ENCODE measurements at places on chromosomes 11 and 22.

DNA sequence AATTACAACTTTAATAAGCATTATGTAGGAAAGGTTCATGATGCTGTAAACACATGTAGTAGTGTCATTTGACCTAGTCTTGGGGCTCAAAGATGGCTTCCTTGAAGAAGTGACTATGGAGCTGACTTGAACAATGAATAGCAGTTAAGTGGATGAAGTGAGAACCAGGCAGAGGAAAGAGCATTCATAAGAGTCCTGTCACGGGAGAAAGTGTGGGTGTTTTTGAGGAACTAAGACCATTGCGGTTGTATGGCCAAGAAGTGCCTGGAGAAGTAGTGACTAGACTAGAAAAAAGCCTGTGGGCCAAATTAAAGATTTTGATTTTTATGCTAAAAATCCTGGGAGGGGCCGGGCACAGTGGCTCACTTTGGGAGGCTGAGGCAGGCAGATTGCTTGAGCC, 7.2 kb upstream of the IL18BP start:
- DNase-seq: no peak

DNA sequence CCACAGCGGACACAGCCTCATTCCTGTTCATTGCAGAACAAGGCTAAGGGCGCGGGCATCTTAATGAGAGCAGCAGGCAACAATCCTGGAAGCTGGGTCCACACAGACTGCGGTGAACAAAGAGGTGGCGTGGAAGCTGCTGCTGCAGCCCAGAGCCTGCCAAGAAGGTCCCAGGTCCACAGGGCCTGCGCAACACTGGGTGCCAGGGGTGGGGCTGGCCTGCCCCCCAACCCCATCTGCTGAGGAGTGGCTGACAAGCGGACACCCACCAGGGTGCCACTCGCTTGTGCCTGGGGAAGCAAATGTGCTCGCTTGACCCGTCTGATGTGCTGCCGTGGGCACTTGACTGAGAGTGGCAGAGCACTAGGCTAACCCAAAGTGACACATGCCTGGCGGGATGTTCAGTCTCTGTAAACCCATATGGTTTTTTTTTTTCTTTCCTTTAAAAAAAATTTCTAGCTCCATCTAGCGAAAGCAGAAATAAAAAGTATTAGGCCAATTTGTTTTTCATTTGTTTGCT, 83.2 kb upstream of the PITPNB start:
- no peak for DNase-seq

GRCh38 chr22:36201630-36202319, at the start of gene APOL4:
TSS of gene APOL4 (minus strand) at chr22:36201809. CDS start at chr22:36201734, 75 bp downstream.
- no peak for DNase-seq

DNA sequence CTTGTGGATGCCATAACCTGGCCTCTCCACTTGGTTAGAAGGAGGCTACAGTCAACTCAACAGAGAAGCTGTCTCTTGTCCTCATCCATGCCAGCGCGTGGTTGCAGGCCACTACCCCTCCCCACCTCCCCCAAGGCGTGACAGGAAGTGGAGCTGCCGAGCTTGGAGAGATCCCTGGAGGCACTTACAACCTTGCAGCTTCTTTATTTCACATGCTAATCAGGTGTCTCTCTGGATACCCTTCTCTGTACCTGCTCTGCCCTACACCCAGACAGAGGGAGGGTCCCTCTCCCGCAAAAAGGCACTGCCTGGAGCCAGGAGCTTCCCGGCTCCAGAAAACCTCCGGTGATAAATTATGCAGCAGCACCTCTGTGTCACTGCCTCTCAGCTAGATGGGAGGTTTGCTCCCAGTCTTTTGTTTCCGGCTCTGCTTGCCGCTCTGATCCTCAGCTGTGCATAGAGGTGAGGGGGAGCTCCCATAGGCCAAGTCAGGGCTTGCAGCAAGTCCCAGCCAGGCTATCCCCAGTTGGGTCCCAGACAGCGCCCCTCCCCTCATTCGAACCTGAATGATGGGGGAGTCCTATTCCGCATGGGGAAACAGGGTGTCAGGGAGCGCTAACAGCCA, 5.7 kb downstream of the LRP4 start:
- no peak for DNase-seq

GRCh38 chr11:131692151-131692550, 321.7 kb downstream of the NTM start:
- no peak for DNase-seq

GRCh38 chr11:119816660-119817059, 87.7 kb upstream of the NECTIN1 start:
- DNase-seq: no peak

- no peak for DNase-seq
These were observed 72.8 kb downstream of the TBC1D22A start for GRCh38 chr22:46835288-46835687.

DNA sequence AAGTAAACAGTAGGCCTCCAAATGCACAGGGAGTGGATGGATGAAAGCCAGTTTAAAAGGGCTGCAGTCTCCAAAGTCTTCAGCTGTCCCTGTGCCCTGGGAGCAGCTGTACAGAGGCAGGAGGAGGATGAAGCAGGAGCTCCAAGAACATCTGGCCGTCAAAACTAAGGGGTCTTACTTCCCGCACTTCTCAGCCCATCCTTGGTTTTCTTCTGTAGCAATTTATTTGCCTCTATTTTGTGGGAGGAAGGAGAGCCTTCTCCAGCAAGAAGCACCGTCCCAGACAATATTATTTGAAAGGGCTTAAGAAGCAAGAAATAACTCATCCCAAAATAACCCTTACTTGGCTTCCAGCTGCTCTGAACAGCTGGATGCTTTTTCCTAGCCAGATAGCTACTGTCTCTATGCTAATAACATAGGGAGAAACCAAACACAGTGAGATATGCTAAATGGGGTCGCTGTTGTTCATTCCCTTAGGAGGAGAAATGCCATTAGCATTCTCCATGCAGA, 133.2 kb downstream of the SPATA19 start:
- DNase-seq: no peak

DNA sequence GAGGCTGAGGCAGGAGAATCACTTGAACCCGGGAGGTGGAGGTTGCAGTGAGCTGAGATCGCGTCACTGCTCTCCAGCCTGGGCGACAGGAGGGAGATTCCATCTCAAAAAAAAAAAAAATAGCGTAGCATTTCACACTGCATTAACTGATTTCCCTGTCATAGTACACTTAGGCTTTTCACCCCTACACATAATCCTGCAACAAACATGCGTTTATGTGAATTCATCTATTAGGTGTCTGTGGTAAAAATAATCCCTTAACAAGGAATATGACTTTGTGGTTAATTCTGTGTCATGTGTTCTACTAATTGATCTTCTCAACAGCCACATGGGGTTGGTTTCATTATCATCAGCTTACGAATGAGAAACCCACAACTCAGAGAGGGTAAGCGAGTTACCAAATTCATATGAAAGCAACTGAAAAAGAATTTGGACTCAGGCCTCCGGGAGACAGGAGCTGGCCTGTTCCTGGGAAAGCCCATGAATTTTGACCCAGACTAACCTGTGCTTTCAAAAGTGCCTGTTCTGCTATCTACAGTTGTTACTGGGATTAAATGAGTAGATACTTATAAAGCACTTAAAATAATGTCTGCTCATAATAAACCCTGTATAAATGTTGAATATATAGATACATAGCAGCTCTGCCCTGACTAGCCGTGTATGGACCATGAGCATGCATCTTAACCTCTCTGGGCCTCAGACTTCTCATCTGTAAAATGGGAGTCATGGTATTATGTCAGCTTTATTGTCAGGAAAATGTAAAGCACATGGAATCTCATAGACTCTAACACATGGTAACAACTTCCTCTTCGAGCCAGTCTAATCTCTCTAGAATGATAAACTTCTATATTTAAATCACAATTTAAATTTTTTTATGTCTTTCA, 36.6 kb downstream of the KCNJ1 start:
- DNase-seq: no peak

DNA sequence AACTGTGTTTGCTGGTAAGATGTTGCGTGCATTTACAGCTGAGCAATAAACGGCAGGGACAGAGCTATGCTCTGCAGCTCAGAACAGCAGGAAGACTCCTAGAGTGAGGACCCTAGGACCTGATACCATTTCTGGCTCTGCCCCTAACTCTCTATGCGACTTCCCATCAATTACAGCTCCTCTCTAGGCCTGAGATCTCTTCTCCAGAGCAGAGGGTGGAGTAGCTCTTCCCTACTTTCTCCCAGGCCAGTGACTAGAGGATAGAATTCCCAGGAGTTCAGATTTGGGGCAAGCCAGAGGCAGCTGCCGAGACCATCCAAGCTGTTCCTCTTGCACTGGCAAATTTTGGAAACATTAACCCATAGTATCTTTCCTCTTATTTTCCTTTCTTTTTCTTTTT, 12.8 kb upstream of the SCGB1A1 start:
- no peak for DNase-seq

DNA sequence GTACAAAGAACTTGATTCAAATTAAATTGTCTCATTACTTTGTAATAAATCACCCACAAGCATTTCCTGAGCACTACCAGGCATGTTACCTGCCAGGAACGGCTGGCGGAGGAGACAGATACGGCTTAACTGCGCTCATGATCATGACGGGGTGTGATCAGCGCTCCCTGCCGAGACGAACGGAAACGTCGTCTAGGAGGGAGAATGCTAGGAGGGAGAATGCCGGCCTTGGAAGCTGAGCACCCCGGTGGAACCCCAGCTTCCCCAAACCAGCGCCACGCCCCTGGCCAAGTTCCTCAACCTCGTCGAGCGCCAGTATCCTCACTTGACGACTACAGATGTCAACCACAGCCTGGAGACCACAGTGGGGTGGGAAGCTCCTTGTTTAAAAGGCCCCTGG, 272.8 kb downstream of the CTTN start:
- DNase-seq: no peak

GRCh38 chr11:27183672-27184457, 143.2 kb downstream of the BBOX1 start:
- no peak for DNase-seq

DNA sequence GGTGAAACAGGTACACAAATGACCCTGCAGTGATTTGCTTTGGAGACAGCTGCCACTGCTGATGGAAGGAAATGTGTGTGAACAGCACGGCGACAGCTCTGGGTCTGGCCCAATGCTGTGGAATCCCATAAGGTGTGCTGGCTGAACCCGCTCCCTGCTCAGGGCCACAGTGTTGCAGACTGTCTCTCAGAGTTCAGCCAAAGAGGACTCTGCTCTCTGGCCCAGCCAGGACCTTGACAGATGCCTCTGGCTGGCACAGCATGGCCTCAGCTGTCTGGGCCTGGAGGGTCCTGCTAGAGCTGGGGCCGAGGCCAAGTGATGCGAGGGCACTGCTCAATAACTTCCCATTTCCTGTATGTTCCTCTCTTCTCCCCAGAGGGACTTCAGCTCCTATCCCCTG, 5.3 kb upstream of the ABCC8 start:
- no peak for DNase-seq

DNA sequence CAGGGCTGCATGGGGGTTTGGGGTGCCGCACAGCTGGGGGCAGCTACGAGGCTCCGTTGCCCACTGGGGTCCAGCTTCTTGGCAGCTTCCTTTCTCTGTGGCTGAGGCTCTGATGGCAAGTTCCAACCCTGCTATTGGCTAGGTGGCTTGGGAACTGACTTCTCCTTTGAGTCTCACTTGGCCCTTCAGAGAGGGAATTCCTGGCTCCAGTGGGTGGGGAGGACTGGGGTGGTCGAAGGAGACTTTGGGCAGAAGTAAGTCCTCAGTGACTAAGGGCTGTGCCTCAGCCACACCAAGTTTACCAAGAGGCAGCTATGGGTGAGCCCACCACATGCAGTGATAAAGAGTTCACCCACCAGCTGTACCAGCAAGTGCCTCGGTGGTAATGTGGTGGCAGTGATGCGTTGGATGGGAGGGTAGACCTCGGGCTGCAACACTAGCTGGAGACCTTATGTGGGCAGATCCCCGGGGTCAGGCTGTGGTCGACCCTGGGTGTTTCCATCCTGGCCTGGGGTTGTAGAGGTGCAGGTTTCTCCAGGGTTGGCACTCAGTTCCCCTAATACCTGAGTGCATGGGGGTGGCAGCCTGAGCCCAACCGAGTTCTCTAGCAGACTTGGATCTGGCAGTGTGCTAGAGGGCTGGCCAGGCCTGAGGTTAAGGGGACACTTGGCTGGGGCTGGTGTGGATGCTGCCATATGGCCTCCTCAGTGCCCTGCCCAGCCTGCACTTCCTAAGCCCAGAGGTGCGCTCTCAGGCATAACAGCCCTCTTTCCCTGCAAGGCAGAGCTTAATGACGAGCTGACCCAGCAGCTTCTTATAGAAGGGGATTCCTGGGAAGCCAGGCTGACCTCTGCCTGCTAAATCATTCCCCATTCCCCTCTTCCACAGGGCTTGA, 197.0 kb upstream of the CADM1 start:
- no peak for DNase-seq

DNA sequence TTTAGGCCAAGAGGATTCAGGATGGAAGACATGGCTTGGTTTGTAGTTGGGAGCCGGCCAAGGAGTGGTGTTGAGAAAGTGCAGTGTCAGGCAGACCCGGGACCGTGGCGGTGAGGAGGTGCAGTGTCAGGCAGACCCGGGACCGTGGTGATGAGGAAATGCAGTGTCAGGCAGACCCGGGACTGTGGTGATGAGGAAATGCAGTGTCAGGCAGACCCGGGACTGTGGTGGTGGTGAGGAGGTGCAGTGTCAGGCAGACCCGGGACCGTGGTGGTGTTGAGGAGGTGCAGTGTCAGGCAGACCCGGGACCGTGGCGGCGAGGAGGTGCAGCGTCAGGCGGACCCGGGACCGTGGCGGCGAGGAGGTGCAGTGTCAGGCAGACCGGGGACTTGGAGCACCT, 59.7 kb downstream of the LRP5 start:
- DNase-seq: no peak

DNA sequence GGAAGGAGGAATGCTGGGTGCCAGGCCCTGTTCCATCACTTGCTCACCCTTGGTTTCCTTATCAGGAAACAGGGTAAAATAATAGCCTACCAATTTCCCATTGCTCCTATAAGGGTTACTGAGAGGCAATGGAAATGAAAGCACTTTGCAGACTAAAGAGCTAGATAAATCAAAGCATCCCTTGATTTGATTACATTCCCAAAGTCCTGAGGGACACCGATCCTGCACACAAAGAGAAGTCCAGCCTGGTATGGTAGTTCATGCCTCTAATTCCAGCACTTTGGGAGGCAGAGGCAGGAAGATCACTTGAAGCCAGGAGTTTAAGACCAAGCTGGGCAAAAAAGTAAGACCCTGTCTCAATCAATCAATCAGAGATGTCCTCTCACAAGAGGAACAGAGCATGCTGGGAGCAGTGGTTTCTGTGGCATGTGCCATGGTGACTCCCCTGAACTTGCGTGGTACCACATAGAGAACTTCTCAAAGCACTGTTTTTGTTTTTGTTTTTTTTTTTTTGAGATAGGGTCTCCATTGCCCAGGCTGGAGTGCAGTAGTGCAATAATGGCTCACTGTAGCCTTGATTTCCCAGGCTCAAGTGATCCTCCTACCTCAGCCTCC, 10.7 kb downstream of the TBC1D10A start:
- DNase-seq: no peak

DNA sequence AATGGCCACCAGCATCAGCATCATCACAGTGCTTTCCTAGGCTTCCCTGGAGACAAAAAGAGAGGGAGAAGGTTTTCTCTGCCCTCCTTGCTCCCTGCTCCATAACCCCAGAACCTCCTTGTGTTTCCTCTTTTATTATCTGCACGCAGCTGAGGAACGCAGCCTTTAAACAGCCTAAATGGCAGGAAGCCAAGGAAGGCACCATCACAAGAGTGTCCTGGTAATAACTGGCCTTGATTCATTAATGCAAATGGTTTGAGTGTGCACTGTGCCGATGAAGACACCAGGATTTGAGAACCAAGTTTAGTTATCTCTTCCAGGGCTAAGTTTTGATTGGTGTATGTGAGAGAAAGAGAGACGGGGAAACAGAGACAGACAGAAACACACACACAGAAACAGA, 29.4 kb upstream of the DRD2 start:
- DNase-seq: no peak

- no peak for DNase-seq
These were observed 6.0 kb downstream of the NDUFV1 start for GRCh38 chr11:67612751-67613150.

Measured in stimulated activated CD4-positive, alpha-beta T cell treated with anti-CD3 and anti-CD28 coated beads, Interleukin-1b, Interleukin-23, amount 100 ng/mL, for 1 hour (primary cell).